ENCODE measurements at places on chromosomes 3 and 15.

DNA sequence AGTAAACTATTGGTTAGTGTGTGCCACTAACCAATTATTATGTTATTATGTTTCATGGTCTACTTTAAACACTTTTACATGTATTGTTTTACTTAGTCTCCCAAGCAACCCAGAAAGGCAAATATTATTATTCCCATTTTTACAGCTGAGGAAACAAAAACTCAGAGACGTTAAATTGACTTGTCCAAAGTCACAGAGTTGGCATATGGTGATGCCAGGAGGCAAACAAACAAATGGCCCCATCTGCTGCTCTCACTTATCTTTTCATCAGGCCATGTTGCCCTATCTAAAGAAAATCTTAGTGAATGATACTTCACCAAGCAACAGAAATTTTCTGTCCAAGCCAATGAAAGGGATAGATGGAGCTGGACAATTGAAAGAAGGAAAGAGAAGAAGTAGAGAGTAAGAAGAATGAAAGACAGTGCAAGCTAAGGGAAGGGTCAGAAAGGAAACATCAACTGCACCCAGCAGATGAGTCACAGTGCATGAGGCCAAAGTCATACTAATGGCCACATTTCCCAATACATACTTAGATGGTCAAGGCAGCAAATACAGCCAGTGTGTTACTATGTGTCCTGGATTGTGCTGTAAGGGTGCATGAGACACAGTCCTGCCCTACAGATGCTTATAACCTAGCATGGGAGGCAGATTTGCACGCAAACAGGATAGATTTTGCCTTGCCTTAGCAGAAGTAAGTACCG lies 266.9 kb downstream of the KCNMB2 start:
- DNase-seq: no peak

DNA sequence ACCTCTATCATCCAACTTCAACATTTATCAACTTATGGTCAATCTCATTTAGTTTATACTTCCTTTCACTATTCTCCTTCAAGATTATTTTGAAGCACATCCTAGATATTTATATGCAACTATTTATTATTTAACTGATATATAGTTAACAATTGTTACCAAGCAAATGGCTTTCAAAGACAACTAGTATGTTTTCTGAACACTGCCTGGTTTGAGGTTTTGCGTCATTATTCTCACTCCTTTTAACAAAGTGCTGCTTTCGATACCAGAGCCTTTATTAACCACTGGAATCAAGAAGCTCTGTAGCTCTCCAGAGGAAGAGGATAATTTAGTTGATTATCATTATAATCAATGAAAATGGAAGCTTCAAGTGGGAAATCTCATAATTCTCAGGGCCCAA lies 19.6 kb downstream of the ZIC1 start:
- DNase-seq: no peak

DNA sequence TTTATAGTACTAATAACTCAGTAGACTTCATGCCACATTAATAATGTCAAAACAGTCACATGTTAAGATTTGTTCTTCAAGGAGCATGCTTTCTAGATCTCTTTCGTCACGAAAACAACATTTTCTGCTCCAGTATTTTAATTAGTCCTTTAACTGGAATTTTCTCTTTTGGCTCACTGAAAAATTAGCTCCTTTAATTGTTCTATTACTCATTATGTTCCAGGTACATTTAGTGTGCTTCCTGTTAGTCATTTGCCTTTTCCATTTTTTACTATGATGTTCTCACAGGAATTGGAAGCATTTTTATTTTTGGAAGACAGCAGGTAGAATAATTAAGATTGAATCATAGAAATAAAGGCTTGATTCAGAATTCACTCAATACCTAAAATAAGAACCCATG lies 111.2 kb downstream of the SLC9A9 start:
- DNase-seq: no peak

DNA sequence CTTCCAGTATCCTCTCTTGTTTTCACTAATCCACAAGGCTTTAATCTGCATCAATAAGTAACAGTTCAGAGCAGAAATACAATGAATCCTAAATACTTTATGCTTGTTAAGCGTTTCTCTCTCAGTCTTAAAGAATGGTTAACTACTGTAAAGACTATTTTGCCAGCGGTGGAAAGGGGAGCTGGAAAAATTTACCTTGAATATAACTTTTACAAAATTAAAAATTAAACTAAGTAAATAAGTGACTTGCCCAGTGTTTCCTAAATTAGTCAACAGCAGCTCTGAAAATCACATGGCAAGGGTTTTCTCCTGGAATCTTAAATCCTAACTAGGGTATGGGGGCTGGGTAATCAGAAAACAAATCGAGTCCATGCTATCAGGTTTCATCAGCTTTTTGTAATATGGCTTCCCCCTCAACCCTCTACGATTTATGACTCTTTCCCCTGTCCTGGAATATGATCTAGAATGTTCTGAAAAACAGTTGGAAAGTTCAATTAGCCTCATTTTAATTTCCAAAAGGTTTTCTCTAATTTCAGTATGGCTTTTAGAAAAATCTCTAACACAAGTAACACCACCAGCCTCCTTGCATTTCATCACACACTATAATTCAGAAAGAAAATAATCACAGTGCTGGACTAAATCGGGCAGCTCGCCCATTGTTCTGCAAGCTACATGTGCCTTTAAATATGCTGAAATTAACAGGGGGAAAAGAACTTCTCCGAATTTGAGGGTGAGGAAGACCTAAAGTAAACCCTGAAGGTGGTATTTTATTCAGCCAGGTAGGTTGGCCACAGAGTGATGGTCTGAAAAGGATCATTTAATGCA lies 133.5 kb downstream of the ADAMTS9 start:
- no peak for DNase-seq

DNA sequence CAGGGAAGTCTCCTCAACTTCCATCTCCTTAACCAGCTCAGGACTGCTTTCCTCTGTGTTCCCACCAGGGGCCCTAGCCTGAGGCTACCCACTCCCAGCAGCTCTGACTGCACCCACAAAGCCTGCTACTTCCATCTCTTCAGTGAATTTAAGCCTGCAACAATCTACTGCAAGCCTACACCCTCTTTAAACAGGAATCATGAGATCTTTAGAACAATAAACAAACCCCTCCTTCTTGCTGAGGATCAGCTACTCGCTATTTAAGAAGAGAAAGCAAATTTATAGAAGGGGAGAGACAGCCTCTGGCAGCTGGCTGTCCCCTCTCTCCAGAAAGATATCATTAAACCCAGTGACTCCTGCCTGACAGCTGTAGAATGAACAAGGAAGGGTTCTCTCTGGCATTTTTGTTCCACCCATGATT lies 51.9 kb downstream of the ARHGAP31 start:
- no peak for DNase-seq

DNA sequence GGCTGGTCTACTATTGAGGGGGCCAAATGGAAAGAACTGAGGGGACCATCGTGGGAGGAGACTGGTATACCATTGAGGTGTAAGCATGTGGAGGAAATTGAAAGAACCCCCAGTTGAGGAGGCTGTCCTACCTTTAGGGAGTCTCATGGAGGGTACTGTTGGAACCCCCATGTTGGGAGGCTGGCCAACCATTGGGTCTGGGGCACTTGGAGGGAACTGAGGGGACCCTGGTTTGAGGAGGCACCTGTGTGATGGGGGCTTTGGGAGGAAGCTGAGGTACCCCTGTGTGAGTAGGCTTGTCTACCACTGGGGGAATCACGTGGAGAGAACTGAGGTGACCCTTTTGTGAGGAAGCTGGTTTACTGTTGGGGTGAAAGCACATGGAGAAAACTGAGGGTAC lies 157.5 kb downstream of the FBLN2 start:
- DNase-seq: no peak

- no peak for DNase-seq
Measured at GRCh38 chr3:77939726-77940125, 899.8 kb downstream of the ROBO2 start.

GRCh38 chr15:33031324-33031821 lies 163.1 kb downstream of the FMN1 start:
- no peak for DNase-seq

DNA sequence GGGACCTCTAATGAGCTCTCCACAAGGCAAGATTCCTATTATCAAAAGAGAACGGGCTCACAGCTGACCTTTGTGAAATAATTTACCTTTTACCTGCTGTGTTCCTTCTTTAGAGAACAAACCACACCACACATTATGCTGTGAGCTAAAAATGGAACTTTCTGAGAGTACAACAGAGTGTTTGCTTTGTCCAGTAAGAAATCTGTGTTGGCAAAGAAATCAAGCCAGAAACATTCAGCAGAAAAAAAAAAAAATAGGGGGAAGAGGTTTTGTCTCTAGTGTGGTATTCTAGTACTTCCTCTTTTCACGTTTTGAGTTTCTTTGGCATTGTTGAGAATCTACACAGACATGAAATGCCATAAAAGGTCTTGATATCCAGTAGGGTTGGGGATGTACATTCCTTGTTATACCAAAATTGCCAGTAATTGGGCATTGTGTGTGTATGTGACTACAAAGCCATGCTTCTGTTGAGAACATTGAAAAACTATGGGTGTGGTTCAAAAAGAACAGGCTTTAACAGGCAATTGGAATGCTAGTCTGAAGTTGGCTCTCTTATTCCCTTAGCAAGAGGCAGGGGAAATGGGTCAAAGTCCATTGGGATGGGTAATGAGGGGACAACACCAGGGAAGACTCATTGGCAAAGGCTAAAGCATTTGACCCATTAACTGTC lies 273.5 kb downstream of the NEK10 start:
- no peak for DNase-seq

- no peak for DNase-seq
Measured at GRCh38 chr15:98003996-98004395, 43.5 kb downstream of the ARRDC4 start.
